ENCODE measurements at places on chromosomes 7 and 10. TPM values are rescaled to one million over a fixed set of nuclear protein-coding genes. Genes with fewer than 3 reads are reported as not detected.

FANK1 gene
- total RNA-seq: 2.5 TPM

PRPS1L1 gene
- total RNA-seq: not detected

AMPH gene
- total RNA-seq: 17.0 TPM

DNA sequence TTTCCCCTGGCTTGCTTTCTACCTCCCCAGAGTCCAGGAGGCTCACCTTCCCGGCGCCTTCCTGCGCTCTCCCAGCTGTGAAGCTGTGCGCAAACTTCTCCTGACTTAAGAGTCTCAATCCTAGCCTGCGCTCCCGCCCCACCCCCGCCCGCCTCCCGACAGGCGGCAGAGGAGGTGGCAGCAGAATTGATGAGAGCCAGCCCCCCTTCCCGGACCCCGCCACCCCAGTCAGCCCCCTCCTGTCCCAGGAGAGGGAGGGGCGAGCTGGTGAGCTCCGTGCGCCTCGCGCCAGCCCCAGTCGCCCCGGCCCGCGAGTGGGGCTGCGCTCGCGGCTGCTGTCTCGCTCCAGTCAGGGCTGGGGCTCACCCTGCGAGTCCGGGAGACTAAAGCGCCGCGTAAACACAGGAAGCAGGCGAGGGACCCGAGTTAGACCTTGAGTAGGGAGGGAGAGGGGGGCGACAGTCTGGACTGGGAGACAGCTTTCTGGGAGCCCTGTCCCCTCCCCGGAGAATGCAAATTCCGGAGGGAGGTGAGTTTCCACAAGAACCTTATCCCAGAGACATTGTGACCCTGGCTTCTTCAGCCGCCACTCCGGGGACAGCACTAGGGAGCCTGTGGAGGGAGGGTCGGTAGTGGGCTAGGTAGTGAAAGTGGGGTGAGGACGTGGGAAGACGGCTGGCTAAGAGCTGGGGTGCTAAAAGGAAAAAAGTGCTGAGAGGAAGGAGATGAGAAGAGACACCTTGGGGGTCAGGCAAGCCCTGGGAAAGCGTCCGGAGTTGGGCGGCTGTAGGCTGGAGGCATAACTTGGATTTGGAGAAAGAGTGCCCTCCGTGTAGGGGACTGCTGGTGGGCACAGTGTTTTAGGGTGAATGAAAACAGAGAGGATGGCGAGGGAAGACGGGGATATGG is at the start of gene CALCR:
TSS of gene CALCR (minus strand) at position 79 of the 909 bp plus-strand sequence. CDS start 87,743 bp downstream, outside the sequence.
- no peak for DNase-seq

DNA sequence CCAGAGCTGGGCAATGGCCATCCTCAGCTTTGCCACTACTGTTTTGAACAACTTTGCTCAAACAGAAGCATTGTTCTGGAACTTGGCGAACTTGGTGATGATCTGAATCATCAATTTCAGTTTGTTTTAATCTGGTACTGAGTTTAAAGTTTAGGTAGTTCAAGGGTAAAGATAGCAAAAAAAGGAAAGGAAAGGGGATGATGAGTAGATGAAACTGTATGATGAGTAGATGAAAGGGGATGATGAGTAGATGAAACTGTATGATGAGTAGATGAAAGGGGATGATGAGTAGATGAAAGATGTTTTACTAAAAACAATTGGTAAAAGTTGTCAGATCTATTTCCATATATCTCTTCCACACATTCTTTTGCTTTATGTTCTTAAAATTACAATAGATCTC is 737.0 kb downstream of the LRMDA start:
- no peak for DNase-seq

All from occipital lobe (tissue), 3 donors.